Central memory CD4-positive, alpha-beta T cell (primary cell): ENCODE measurements at places on chromosomes 5 and 9.

DNA sequence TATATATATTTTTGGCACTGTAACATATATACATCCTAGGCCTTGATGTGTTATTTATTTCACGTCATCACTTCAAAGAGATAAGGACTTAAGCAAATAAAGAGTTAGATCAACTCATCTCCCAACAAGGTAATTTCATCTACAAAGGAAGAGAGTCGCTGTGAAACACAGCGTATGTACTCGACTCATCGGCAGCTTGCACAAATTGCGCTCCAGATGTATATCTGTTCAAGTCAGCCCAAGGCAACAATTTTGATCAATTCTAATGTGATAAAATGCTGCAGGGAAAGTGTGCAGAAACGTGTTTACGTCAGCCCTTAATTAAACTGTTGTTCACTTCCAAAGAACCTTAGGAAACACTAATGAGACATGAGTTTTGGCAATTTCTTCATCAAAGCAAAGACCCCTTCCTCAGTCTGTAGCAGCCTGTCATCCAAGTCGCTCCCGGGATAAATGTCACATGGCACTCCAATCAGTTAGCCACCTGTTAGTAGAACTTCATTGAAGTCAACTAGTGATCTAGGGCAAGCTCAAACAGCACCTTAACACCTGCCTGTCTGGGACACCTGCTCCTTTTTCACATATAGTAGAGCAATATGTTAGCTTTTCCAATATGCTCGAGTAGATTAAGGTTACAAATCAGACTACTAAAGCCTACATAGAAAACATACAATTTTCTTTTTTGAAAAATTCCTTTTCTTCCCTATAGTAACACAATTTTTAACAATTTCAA, 182.4 kb downstream of the NFIB start:
- no peak for DNase-seq

GRCh38 chr9:18905028-18905882, 127.8 kb downstream of the SAXO1 start:
- DNase-seq = no peak

DNA sequence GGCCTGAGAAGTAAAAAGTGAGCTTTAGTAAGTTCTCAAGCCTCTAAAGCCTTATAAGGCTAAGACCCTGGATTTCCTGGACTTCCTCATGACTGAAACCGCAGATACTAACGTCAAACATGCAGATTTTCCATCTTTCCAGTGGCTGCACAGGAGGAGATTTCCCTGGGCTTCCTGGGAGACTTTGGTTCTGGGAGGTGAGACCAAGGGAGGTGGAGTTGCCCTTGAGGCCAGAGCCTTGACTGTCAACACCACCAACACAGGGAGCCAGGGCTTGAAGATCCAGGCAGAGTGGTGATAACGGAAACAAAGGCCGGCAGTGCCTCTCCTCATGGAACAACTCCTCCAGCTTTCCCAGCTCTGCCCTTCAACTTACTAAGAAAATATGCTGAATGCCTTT, 144.7 kb upstream of the LRRTM2 start:
- no peak for DNase-seq

- no peak for DNase-seq
Measured at GRCh38 chr9:101860920-101861319, 122.5 kb upstream of the GRIN3A start.

DNA sequence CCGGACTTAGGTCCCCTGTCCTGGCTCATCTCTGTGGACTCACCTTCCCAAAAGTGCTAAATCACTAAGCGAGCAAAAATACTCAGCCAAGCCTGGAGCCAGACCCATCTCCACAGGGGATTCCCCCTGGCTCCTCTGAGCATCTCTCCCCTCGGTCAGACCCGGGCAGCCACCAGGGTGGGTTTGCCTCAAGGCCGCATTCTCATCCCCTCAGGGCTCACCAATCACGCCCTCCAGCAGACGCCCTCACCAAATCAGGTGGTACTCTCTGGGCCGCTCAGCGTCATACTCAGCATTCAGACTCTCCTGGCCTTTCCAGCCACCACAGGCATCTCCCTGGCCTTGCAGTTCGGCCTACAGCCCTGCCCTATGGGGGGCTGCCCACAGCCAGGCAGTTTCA, 49.7 kb downstream of the C5orf15 start:
- no peak for DNase-seq

DNA sequence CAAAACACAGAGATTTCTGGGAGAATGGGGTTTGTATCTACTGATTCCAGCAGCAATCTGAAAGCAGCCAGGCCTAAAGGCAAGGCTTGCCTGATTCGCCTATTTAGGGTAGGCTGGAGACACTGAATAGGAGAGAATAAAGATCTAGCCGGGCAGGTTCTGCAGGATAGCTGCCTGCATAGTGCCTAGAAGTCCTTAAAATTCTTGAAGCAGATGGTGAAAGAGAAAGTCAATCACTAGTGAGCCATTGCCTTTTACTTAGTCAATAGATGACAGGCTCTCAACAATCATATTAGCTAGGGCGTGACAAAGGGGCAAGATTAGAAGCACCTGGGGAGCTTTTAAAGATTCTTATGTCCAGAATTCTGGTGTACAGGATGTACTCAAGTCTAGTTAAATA, 522.7 kb downstream of the HTR1A start:
- DNase-seq = no peak

DNA sequence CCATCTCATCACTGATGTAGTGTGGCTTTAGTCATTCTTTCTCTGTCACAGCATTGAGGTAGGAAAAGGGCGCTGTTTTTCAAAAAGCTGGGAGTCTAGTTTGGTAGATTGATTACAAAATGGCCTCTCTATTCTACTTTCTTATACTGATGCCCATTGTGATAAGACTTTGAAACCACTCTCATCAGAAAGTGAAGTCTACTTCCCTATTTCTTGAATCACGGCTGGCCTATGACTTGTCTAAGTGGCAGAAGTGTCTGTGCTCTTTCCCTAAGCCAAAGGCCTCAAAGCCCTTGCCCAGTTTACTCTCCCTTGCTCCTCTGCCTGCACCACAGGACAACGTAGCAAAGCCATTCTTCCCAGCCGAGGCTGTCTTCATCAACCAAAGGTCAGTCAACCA, 83.0 kb upstream of the IL33 start:
- DNase-seq = no peak

GRCh38 chr9:16266648-16267276, 603.7 kb downstream of the BNC2 start:
- DNase-seq = no peak

DNA sequence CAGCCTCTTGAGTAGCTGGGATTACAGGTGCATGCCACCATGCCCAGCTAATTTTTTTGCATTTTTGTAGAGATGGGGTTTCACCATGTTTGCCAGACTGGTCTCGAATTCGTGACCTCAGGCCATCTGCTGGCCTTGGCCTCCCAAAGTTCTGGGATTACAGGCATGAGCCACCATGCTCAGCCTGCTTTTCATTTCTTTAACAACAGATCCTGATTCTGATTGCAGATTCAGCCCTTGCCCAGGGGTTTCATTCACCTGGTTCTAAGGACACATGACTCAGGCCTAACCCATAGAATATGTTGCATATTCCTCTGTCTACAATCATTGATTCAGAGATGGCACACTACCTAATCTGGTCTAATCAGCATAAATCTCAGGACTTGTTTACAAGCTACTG, 56.1 kb upstream of the CCDC112 start:
- DNase-seq = no peak
